Renal pelvis (tissue), 12 donors: ENCODE measurements at places on chromosomes 11 and 22. TPM values are rescaled to one million over a fixed set of nuclear protein-coding genes. Genes with fewer than 3 reads are reported as not detected.
A peak's percentile ranks its signal among the peaks of the same experiment; 100 is the strongest.

Gene SLC22A9
- polyA plus RNA-seq: 0.03 TPM

Gene HIC2
- polyA plus RNA-seq: 9.7 TPM

Gene LRRC75B
- polyA plus RNA-seq: 33.6 TPM

DNA sequence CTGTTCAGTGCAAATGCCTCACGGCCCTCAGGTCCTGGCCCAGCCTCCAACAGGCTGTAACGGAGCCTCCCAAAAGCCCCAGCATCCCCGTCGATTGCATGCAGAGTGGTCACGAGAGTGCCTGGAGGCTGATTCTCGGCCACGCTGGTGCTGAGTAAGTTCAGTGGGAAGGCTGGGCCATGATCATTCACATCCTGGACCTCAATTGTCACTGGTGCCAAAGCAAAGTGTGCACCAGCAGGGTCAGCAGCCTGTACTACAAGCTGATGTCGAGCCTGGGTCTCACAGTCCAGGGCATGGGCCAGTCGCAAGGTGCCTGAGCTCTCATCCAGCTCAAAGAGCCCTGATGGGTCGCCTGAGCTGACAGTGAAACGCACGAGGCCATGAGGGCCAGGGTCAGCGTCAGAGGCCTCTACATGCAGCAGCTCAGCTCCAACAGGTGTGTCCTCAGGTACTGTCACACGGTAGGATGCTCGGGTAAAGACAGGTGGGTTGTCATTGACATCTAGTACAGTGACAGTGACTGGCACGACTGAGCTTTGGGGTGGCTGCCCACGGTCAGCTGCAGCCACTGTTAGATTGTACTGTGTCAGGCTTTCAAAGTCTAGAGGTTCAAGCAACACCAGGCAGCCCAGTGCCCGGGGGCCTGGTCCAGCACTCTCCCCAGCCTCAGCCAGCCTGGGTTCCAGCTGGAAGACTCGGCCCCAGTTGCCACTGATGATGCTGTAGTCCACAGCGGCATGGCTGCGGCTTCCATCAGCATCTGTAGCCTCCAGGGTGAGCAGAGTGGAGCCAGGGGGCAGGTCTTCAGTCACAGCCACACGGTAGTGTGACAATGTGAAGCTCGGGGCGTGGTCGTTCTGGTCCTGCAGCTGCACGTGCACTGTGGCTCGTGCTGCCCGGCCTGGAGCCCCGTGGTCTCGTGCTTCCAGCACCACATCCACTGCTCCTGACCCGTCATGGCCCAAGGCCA lies 4.5 kb upstream of the TPP1 start:
- DNase-seq: no peak

Gene PATE4
- polyA plus RNA-seq: not detected

Gene CATSPER1
- not detected for polyA plus RNA-seq

Gene NLRP14
- 0.56 TPM for polyA plus RNA-seq

DNA sequence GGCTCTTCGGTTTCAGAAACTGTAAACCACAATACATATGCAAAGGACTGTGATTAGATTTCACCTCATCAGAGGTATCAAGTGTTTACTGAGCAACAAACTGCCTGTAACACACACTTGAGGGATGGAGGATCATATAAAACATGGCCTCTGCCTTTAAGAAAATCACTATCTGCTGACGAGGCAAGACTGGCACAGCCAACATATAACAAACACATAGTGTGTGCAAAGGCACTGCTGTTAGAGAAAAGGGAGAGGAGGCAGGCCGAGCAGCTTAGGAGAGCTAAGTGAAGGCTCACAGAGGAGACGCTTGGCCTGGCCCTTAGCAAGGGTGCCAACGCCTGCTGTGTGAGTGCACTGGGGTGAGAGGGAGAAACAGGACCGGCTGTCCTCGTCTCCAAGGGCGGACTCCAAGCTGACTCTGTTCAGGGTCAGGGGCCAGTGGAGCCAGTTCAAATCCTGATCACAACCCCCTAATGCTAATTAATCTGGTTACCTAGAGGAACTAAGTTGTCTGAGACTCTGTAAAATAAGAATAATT lies 48.2 kb downstream of the LRFN4 start:
- DNase-seq: no peak

Gene GGTLC2
- polyA plus RNA-seq: not detected

DNA sequence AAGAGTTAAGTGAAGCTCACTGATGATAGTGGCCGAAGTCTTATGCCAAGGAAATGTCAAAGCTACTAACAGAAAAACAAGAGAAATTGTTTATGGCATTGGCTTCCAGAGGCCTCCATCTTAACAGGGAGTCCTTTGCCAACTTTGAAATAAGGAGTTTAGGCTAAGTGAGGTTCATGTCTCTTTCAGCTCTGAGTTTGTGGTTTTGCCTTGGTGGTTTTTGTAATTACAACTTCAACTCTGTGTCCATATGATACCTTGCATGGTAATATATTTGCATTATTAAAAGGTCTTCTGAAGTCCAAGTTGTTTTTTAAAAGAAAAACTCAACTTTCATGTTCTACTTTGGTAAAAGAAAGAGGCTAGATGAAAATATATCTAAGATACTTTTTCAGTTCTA lies 31.4 kb upstream of the ANO5 start:
- no peak for DNase-seq

Gene OR51E1
- 1.0 TPM for polyA plus RNA-seq

DNA sequence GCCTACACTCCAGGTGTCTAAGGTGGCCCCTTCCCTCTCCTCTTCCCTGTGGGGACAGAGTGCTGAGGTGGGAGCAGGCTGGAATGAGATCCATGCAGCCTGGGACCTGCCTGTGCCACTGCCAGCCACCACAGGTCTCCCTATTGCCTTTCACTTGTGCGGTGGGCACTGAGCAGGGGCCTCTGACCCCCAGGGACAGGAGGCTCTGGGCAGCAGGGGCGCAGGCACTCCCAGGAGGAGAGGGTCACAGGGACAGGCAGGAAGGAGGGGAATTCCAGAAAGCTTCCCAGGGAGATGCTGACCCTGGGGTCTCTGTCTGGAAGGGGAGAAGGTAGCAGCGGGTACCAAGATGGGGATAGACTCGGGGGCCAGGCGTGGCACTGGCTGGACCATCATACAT lies 228.5 kb upstream of the B3GAT1 start:
- no peak for DNase-seq

DNA sequence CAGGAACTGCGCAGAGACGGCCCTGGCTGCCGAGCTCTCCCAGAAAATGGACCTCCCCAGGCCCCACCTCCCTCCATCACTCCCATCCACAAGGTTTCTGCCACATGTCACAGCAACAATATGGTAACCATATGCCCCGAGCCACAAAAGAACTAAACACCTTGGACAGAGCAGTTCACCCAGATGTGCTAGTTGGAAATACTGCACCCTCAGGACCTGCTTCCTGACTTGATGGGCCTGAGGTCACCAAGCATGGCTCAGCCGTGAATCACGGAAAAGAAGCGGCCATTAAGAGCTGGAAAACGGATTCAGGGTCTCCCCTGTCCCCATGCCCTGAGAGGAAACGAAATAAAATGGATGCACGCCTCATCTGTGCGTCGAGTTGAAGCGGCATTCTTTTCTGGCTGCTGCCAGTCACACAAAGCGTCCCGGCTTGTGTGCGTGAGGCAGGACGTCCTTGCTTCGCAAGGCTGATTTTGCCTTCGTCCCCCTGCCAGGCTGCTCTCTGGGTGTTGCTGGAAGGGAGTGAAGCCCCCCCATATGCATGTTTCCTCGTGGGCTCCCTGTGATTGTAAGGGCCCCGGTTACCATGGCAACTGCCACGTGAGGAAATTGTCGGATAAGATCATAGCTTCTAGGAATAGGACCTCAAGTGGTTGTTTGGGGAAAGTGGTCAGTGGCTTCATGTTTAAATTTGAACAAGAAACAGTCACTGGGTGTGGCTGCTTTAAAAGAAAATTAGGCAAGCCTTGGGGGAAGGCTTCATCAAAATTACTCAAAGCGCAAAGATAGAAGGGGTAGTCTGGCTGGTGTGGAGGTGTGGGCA lies 51.7 kb downstream of the FLI1 start:
- peak; percentile 67 for DNase-seq

GRCh38 chr11:76661834-76662434 lies 8.6 kb downstream of the LRRC32 start:
- no peak for DNase-seq

DNA sequence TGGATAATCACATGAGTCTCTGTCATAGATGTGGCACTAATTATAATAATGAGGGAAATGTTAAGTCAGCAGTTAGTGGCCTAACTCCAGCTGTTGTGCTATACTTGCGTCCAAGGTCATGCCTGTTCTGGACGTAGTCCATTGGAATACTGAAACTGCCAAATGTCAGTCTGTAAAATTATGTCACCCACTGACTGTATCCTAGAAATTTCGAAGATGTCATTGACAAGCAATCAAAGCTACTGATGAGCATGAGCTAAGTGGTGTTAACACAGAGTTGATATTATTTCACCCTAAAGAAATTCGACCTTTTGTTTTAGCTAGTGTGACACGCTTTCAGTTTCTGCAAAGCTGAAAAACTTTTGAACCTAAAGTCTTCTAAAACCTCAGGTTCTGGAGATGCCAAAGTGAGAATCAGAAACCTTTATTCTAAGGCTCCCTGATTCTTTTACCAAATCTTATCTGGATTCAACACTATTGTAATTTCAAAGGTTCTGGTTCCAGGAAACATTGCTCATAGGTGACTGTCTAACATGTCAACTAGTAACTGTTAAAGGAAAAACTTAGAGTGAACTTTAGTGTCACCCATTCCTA lies 14.9 kb upstream of the ME3 start:
- no peak for DNase-seq

- DNase-seq: no peak
Observed at GRCh38 chr11:105298630-105299029, 159.1 kb upstream of the CARD18 start.

Gene SHISAL1
- 1.9 TPM for polyA plus RNA-seq

Gene PLAAT5
- polyA plus RNA-seq: 0.26 TPM

Gene FOLH1
- polyA plus RNA-seq: 17.3 TPM

DNA sequence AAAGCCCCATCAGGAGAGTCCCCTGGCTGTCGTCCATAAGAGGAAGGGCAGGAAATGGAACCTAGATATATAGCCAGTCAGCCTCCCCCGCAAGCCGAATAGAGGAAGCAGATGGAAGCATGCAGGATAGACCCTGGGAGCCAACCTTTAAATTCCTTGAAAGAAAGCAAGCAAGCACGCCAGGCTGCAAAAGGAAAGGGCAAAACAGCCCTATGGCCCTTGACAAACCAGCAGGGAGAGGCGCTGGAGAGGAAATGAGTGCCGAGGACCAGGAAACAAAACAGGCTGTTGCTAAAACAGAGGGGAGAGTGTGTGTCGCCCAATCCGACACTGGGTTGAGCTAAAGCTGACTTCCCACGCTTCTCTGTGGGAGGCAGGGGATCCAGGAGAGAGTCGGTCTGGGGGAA lies 203.5 kb upstream of the MTNR1B start:
- DNase-seq: peak; percentile 87

GRCh38 chr11:116331381-116331780 lies 441.4 kb downstream of the BUD13 start:
- DNase-seq: no peak

Gene TRPT1
- 50.9 TPM for polyA plus RNA-seq

DNA sequence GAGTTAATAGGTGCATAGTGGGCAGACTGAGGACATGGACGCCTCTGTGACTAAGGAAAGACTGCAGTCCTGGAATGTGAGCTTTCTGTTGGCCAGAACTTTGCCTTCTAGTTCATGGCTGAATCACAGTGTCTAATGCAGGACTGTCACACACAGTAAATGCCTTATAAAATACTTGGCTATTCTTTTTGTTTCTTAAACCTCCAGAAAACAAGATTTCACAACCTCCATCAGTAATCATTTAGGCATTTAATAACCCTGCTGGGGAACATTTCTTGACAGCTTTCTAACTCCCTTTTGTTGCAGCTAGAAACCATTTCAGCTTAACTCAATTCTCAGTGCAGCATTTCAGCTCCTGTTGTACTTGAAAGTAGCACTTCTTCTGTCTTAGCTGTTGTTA lies 335.8 kb upstream of the DDI1 start:
- DNase-seq: no peak

Gene APOBEC3B
- polyA plus RNA-seq: 6.8 TPM

GRCh38 chr22:22940961-22941605 lies 53.5 kb downstream of the IGLL5 start:
- no peak for DNase-seq

DNA sequence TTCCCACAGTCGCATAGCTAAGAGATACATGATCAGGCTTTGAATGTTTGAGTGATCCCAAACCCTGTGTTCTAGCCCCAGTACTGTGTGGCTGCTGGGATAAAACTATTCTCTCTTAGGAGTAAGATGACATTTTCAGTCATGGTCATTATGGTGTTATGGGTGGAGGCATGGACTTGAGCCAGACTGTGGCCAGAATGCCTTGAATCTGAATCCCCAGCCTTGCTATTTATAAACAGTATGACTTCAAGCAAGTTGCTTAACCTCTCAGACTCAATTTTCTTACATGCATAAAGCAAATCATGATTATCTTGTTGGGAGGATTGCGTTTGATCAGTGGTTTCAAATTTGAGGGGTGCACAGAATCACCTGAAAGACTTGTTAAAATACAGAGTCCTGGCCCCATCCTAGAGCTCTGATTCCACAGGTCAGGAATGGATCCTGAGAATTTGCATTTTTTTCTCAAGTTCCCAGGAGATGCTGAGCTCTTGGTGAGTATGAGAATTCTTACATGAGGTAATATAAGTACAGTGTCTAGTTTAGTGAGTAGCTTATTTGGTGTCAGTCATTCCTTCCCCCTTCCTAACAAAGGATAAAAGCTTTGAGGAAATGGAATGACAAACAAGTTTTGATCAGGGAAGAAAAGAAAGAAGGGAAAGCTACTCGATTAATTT lies 571.7 kb downstream of the METTL15 start:
- no peak for DNase-seq

- no peak for DNase-seq
Observed at GRCh38 chr11:125869521-125869920, 17.9 kb upstream of the HYLS1 start.

DNA sequence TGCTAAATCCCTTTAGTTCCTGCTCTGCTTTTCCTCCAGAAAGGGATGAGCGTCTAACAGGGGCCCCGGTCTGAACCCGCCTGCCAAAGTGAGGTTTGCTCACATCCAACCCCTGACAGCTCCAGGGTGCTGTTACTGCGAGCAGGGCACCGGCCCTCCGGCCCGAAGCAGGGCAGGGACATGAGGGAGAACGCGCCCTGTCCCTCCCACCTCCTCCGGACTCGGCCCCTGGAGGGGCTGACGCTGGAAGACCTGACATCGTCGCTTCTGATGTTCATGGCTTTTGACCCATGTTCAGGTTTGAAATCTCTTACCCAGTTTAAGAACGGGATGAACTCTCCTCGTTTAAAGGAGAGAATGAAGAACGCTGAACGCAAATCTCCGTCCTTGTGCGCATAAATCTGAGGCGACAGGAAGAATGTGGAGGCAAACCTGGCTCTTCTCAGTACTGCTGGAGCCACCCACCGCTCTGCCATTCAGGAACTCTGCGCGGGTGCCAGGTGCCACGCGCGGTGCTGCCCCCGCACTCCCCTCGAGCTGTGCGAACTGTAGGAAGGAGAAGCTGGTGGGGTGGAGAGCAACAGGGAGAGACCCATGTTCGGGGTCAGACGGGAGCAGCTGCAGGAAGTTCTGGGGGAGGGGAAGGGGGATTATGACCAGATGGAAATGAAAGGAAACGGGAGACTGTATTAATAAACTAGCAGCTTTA lies 826 bp upstream of the EEF1G start:
- DNase-seq: peak; percentile 48

- no peak for DNase-seq
Observed at GRCh38 chr22:19477321-19478044, 1.5 kb downstream of the UFD1 start.
